ENCODE measurements at places on chromosomes 5 and 9.
A peak's percentile ranks its signal among the peaks of the same experiment; 100 is the strongest.

DNA sequence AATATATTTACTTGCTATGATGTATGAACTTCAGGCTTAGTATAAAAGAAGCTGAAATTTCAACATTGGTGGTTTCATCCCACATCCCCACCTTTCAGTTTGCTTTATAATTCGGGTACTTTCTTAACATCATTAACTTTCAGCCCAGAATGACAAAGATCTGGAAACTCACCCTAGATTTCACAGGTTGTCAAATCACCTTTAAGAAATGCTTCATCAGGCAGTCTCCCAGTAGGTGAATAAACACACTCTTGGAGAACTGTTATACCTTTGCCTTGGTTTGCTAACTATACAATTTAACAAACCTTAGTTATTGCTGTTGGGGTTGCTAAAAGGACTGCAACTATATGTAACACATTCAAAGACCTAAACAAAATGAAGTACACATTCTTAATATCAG lies 54.4 kb downstream of the MLANA start:
- DNase-seq = no peak

GRCh38 chr5:102040326-102040725 lies 255.8 kb downstream of the SLCO4C1 start:
- DNase-seq = no peak

- no peak for DNase-seq
These were observed 182.9 kb upstream of the MAP1B start for GRCh38 chr5:71924325-71924724.

- no peak for DNase-seq
These were observed 56.4 kb downstream of the BARX1 start for GRCh38 chr9:93898502-93899426.

DNA sequence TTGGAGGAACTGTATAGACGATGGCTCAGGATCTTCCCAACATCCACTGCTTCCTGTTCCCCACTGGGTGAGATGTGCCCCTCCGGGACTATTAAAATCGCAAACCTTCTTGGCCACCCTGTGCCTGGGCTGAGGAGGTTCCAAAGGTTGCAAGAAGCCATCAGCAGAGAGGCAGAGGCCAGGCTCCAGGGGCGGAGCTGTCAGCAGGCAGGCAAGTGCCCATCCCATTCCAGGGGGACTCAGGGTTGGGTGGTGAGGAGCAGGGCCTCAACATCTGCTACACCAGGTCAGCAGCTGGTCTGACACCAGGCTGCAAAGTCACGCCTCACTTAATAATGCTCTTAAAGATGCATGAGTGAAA lies 2.2 kb downstream of the BTNL3 start:
- no peak for DNase-seq

GRCh38 chr5:149363358-149363757 lies 5.5 kb downstream of the PCYOX1L start:
- no peak for DNase-seq

DNA sequence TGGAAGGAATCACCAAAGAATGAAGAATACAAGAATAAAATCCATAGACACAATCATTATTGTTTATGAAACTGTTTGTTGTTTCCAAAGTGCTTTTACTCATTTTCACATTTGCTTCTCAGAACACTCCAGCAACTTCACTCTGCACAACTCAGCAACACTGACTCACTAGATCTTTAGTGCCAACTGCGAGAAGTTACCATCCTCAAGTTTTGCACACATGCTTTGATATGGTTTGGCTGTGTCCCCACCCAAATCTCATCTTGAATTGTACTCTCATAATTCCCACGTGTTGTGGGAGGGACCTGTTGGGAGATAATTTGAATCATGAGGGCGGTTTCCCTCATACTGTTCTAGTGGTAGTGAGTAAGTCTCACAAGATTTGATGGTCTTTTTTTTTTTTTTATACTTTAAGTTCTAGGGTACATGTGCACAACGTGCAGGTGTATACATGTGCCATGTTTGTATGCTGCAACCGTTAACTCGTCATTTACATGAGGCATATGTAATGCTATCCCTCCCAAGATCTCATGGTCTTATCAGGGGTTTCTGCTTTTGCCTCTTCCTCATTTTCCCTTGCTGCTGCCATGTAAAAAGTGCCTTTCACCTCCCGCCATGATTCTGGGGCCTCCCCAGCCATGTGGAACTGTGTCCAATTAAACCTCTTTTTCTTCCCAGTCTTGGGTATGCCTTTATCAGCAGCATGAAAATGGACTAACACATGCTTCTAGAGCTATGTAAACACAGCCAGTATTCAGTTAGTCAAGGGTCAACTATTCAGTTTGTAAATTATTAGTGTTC lies 36.9 kb downstream of the CLINT1 start:
- no peak for DNase-seq

- DNase-seq = no peak
These were observed 124.8 kb upstream of the PTCH1 start for GRCh38 chr9:95641586-95641985.

GRCh38 chr9:89923961-89924504 lies 319.2 kb downstream of the GADD45G start:
- DNase-seq = no peak

- DNase-seq = no peak
These were observed 19.7 kb downstream of the NEK6 start for GRCh38 chr9:124277420-124277819.

DNA sequence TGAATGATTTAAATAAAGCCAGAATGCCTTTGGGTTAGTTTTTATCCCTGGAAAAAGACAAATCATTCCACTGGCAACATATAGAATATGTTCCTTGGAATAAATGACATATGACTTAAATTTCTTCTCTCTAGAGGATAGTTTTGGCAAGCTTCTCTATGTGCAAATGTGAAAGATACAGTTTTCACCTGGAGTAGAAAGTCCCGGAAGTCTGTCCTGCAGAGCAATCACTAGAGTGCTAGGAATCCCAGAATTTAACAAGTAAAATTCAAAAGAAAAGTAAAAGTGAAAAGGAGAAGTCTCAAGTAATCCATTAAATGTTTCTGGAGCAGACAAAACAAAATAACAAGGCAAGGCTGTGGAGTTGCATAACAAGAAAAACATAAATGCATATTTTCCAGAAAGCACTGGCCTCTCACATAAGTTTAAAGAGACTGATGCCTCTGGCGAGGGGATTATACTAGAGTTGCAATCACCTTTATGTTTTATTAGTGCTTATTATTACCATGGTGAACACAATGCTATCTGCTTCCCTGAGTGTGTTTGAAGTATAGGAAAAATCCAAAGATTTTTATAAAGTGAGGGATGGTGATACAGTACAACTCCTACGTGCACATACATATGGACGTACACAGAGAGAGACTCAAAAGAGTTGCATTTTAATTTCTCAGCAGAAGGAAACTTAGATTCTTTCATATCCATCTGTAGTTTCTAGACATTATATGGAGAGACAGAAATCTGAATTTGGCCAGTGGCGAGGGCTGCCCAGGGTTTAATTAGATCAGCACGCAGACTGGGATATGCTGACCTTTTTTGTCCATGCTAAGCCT lies 188.3 kb upstream of the ANKRD55 start:
- no peak for DNase-seq

DNA sequence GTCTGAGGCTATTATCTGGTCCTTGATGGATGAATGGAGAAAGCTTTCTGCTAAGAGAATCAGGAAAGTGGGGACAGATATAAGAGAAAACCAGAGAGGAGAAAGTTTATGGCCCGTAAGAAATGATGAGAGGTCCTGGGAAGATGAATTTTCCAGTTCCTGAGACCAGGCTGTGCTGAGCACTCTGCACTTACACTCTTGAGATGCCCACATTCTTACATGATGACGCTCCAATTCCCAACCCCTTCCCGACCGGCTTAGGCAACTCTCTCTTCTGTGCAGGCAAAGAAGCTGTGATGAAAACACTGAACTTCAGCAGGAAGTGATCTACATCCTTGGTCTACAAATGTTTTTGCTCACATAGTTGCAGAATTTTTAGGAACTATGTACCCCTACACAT lies 417.0 kb downstream of the ARHGEF28 start:
- DNase-seq = no peak

DNA sequence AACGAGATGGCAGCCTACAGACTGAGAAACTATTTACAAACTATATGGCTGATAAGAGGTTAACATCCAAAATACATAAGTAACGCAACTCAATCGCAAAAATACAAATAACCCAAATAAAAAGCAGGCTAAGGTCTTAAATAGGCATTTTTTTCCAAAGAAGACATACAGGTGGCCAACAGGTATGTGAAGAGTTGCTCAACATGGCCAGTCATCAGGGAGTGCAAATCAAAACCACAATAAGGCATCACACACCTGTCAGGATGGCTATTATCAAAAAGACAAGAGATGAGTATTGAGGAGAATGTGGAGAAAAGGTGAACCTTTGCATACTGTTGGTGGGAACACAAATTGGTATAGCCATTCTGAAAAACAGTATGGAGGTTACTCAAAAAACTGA lies 73.5 kb downstream of the CAMSAP1 start:
- DNase-seq = no peak

- no peak for DNase-seq
These were observed 24.3 kb upstream of the TEX10 start for GRCh38 chr9:100377015-100377414.

GRCh38 chr5:167916261-167916691 lies 375.2 kb upstream of the WWC1 start:
- no peak for DNase-seq

DNA sequence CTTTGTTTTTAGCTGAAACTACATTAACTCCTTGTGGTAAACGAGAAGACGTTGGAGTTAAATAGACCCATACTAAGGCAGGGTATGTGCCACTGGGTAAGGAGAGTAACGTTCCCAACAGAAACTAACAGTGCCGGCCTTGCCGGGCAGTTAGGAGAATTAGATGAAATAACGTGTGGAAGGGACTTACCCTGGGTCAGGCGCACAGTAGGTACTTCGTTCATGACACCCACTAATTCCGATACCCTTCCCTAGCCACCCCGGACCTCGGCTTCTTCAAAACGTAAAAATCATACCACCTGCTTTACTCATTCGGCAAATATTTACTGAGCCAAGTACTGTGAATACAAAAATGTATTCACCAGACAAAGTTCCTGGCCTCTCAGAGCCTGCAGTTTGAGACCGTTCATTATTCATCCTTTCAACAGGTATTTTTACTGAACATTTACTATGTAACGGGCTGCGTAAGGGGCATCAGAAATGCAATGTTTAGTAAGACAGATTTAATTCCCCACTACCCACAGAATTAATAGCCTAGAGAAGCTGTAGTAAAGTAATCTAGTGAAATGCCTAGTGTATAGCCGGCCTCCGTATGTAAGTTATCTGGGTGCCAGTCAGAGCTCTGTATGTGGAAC lies 3.2 kb upstream of the SMIM23 start:
- no peak for DNase-seq

DNA sequence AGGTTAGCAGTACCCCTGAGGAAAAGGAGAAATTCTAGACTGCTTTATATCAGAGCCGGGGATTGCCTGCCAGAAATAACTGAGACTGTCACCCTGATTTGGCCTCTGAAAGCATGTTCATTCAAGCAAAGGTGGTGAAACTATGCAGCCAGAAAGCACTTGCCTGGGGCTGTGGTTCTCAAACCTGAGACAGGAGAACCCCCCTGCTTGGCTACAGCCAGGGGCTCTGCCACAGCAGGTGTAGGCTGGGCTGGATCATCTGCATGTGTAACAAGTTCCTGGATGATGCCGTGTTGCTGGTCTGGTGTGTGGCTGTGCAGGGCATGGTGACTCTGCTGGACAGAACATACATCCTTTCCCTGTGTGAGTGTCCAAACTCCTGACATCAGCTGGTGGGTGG lies 157.8 kb downstream of the NXNL2 start:
- no peak for DNase-seq

- peak; percentile 35 for DNase-seq
These were observed 60.9 kb downstream of the CXXC5 start for GRCh38 chr5:139708877-139709581.

GRCh38 chr5:154157483-154158378 lies 32.8 kb upstream of the GALNT10 start:
- DNase-seq = no peak

DNA sequence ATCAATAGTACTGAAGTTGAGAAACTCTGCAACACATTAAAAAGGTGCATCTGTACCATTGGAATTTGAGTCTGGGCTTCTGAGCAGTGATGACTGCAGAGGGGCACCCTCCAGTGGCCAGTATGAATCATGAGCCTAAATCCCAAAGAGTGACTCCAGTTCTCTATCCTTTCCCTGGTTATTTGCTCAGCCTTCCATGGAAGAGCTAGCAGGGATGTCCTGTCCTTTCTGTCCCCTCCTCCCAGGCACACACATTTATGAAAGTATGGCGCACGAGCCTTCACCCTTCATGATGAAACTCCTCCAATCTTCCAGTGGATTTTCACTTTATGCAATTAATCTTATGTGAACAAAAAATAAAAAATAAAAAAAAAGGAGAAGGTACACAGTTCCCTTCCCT lies 81.0 kb downstream of the ESM1 start:
- DNase-seq = no peak

DNA sequence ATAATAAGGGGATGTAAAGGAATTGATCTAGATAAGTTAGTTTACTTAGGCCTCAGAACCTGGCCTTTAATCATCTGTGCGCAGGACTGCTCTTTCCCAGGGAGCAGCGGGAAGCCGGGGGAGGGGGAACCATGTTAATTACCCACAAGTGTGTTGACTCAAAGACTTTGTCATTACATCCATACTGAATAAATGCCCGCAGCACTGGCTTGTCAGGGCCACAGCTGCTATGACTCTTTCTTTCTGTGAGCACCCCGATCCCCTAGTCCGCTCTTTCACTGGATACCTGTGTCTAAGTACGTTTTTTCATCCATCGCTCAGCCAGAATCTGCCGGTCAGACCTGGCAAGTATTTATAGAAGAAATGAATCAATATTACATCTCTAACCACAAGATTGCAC lies 249.3 kb upstream of the DMRT1 start:
- DNase-seq = no peak

DNA sequence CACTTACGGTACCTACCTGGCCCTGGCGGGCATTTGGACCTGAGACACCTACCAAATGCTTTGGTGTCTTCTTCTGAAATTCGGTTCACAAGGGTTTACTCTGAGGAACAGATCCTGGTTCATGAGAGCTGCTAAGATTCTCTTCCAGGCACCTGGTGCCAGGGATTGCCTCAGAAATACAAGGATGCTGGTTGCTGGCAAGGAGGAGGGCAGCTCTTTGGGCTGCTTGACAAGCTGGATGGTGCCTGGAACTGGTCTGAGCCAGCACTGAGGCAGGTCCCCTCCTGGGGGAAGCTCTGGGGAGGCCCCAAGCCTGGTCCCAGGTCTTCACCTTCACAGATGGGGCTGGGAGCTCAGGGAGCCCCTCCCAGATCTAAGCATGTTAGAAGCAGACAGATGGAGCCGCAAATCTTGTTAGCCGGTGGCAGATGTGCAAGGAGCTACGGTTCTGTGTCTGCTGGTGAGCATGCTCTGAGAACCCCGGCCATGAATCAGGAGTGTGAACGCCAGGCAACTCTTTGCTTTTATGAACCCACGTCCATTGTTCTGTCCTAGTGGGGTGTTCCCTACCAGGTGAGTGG lies 16.3 kb downstream of the FABP6 start:
- no peak for DNase-seq

DNA sequence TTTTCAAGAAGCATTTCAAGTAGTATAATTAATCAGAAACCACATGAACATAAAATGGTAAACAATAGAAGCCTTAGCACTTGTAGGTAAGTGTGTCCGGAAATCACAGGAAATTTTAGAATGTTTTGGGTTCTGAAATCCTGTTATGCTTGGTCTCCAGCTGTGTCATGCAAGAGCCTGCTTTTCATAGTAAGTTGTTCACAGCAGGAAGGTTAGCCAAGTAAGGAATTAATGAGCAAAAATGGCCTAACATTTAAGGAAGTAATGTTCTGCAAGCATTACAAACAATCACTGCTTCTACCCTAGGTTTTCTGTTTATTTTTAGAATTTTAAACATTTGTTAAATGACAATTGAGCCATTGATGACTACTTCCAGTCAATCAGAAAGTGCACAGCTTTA lies 669.5 kb downstream of the SLCO4C1 start:
- no peak for DNase-seq

All from naive B cell (primary cell).